ENCODE measurements at places on chromosomes 5 and 9. TPM values are rescaled to one million over a fixed set of nuclear protein-coding genes. Genes with fewer than 3 reads are reported as not detected.

- DNase-seq: no peak
Observed at GRCh38 chr5:170832241-170832640, 29.6 kb upstream of the RANBP17 start.

GRCh38 chr5:112419164-112419985 lies at the start of gene EPB41L4A:
EPB41L4A (minus strand) TSS chr5:112419277; CDS start chr5:112419039, 238 bp downstream.
- peak; percentile 82 for DNase-seq

DNA sequence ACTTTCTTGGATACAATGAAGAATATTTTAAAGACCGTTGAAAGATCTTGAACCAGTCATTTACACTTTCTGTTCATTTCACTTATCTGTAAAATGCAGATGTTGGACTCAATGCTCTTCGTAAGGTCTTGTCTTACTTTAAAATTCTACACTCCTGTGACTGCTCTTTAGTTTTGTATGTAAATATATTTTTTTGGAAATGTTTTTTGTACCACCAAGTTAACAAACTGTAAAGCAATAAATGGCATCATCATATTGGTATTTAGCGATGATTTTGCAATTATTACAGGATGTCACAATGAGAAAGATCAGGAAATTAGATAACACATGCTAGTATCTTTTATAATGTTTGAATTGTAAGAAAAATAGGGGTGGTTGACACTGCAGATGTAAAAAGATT lies 80.8 kb upstream of the GNAQ start:
- no peak for DNase-seq

- peak; percentile 45 for DNase-seq
Observed at GRCh38 chr9:109742776-109743348, 37.1 kb upstream of the PALM2AKAP2 start.

DNA sequence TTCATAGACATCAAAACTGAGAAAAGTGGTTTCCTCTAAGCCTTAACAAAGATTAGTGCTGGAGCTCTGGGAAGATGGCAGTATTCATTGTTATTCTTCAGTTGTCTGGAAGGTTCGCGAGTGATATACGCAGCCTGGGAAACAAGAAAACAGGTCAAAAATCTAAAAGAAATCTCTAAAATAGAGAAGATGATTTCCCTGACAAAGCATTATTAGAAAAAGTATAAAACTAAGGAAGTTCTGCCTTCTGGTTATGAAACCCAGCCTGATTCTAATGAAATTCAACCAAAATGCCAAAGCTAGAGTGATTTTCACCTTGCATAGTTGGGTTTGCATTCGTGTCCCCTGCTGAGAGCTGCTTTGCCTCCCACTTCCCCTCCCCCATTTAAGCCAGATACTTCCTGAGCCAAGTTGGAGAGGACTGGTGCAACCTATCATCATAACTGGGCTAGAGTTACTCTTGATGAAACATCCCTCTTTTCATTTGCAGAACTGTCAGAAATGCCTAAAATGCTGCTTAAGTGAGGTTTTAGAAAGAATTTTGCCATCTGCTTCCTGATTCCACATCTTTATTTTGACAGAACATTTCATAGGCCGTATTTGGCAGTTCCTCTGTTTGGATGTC lies 48.4 kb downstream of the NDFIP1 start:
- DNase-seq: no peak

GRCh38 chr5:50887889-50888633 lies 221.6 kb downstream of the PARP8 start:
- DNase-seq: no peak

DNA sequence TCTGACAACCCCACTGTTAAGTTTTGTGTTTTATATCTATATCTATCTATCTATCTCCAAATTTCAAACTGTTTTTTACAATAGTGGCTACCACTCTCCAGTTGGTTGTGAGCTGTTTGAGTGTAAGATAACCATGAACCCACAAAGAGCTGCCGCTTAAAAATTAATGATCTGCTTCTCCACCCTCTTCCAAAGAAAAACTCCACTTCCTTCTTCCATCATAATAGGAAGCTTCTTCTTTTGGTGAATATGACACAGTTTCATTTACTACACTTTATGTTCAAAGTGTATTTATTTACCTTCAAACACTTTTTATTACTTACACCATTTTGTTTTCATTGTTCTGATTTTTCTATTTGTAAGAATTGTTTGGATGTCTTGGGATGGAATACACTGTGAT lies 37.9 kb downstream of the SPZ1 start:
- DNase-seq: no peak

- DNase-seq: no peak
Observed at GRCh38 chr5:109961751-109962150, 272.0 kb downstream of the MAN2A1 start.

GRCh38 chr5:73642344-73642743 lies 16.3 kb downstream of the ARHGEF28 start:
- DNase-seq: no peak

GRCh38 chr5:159131951-159132350 lies 32.2 kb upstream of the EBF1 start:
- DNase-seq: no peak

- no peak for DNase-seq
Observed at GRCh38 chr9:112112941-112113681, 62.0 kb downstream of the SUSD1 start.

Gene SERF1A
- total RNA-seq: 7.0 TPM

Gene SLC46A2
- total RNA-seq: not detected

Gene PCDHA10
- total RNA-seq: 0.05 TPM

Gene LCN6
- 13.0 TPM for total RNA-seq

Data from Right ventricle myocardium superior (tissue), 1 donor.